ENCODE measurements at places on chromosomes 1 and 21.

- no peak for DNase-seq
These were observed 1.2 kb upstream of the LRRC52 start for GRCh38 chr1:165542647-165543046.

DNA sequence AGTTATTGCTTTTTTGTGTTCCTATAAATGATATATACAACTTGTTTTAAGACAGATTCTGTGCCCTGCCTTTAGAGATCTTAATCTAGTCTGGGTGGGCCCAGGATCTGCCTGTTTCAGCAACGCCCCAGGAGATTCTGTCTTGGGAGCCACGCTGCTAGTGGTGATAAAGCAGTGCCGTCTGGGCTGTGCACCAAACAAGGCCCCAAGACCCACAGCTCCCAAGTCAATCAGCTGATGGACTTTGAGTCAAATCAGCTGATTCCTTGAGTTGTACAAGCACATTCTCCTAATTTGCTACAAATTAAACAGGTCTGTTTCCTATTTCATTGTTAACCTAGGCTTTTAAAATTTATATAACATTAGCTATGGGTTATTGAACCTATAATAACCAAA, 15.7 kb upstream of the SLC44A3 start:
- DNase-seq = no peak

- DNase-seq = peak; percentile 70
These were observed at the start of gene TAGLN2 for GRCh38 chr1:159924791-159925718. TSS of gene TAGLN2 (minus strand) at chr1:159925507. CDS start at chr1:159920509, 4,998 bp downstream.

GRCh38 chr1:225828706-225829345, 18.9 kb downstream of the EPHX1 start:
- no peak for DNase-seq

DNA sequence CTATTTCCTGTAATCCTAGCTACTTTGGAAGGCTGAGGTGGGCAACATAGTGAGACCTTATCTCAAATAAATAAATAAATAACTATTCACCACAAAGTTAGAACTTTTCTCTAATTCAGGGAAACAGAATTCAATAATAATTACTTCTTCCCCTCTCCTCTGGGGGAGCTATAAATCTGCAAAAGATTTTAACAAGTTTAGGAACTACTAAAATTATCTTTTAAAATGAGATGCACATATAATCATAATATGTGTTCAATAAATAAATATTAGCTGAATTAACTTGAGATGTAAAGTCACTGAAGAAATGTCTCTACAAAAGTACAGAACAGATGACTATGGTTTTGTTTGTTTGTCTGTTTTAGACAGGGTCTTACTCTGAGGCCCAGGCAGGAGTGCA, 14.1 kb downstream of the WDR47 start:
- DNase-seq = no peak

- no peak for DNase-seq
These were observed 30.1 kb upstream of the RUNX1 start for GRCh38 chr21:35079181-35079580.

DNA sequence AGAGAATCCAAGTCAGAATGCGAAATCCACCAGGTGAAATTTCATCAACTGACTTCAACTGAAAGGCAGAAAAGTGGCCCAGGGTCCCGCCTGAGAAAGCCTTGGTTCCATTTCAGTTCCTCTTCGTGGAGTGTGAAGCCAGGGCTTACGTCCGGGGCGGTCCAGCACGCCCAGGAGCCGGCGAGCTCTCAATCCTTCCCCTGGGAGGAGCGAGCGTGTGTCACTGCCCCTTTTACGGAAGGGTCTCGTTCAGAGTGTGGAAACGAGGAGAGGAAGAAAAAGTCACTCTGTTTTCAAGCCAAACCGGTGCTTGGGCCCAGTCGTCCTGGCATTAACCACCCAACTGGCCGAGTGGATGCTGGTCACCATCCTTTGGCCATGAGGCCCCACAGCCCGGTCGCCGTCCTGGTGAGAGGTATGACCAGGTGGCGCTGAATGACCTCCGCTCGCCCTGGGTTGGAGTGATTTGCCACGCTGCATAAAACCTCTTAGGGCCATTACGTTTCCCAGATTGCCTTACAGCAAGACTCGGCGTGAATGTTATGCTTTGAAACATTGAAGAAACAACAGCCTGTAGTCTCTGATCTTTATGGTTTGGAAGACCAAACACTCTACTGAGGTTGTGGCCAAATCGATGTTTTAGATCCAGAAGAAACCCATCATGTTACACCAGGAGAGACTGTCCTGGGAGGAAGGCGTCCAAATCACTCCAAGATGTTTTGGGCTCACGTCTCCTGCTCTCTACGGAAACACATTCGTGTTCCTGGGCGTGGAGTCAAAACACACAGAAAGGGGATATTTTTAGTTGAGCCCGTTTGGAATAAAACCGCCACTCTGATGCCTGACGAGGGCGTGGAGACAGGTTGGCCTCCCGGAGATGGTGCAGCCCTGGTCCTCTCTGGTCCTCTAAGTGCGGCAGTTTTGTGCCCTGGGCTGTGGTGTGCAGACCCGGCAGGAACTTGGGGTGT, 93.6 kb upstream of the ACTRT2 start:
- no peak for DNase-seq

DNA sequence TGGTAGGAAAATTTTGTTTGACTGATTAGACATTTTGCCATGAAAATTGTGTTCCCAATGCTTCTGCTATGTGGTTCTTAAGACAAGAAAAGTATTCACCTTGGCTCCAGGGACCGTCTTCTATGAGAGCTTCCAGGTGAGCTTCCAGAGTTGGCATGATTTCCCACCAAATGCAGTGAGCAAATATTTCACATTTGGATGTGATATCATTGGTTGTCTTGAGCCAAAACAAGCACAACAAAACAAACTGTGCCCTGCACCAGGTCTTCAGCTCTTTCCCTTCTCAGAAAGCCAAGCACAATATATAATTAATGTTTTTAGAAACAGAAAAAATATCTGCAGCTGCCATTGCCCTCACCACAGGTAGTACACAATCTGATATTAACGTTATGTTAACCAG, 1009.0 kb downstream of the PLA2G4A start:
- no peak for DNase-seq

DNA sequence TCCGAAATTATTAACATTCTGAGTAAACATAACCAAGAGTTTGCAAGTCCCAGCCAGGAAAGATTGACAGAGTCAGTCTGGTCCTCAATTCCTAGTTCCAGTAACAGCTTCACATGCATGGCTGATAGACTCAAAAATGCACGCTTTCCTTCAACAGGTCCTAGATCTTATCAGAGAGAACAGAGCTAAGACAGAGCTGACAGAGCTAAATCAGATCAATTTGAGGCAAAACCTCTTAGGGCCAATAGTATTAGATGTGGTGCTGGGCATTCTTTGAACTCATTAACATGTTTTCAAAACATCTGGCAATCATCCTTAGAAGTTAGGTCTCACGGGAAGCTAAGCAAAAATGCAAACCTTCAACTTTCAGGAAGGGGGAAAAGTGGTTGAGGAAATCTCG, 114.0 kb downstream of the GREM2 start:
- no peak for DNase-seq

DNA sequence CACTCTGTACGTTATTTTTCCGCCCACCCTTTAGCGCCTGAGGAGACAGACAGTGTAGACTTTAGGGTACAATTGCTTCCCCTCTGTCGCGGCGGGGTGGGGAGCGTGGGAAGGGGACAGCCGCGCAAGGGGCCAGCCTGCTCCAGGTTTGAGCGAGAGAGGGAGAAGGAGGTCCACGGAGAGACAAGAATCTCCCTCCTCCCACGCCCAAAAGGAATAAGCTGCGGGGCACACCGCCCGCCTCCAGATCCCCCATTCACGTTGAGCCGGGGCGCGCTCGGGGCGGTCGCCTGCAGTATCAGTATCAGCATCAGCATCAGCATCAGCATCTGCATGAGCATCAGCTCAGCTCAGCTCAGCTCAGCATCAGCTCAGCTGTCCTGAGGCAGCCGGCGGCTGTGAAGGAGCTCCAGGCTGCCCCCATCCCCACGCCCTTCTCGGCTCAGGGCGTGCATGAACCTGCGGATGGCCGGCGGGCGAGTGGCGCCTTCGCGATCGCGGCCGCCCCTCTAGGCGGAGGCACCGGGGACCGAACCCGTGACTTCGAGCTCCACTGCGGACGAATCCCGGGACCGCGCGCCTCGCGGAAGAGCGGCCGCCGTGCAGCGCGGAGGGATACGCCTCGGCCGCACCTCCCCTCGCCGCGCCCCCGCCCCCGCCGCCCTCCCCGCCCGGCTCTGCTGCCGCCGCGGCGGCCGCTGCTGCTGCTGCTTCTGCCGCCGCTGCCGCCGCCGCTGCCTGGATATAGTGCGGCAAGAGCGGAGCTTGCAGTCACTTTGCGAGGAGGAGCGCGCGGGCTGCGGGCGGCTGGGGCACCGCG, at the start of gene NCAM2:
NCAM2 (plus strand) TSS at position 774 of the 820 bp plus-strand sequence.
- DNase-seq = no peak

- DNase-seq = no peak
These were observed 269.0 kb upstream of the C1orf87 start for GRCh38 chr1:60342569-60342968.

DNA sequence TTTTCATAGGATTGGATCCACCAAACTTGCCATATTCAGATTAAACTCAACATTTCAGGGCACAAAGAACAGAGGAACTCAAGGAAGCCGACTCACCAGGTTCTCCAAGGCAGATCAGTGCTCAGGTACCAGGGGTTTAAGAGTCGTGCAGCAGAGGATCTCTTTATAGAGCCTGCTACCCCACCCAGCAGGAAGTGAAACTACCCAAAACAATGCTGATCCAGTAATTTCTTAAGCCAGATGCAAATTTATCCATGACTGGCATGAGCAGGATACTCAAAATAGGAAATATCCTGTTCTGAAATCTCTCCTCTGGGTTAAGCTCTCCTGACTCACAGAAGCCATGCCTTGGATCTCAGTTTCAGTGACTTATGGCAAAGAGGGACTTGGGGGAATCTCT, at the start of gene SPRR2A:
SPRR2A (minus strand) TSS at position 138 of the 400 bp plus-strand sequence. CDS start 777 bp downstream, outside the sequence.
- DNase-seq = no peak

DNA sequence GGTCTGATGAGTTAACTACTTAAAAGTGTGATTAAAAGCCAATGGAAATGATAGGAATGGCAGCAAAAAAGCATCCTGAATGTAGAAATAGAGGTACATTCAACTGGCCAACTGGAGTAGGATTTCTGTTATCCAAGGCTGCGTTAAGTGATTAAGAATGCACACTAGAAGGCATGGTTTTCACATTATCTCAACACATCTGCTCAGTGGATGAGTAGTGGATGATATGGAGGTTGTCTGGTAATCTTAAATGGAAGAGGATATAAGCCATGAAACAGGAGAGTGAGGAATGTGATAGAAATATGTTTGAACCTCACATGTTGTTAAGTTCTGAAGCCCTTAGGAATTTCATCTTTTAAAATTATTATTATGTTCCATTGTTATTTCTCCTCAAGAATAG, 839.9 kb downstream of the USP25 start:
- no peak for DNase-seq

GRCh38 chr21:45841033-45841432, 140.5 kb upstream of the COL6A1 start:
- DNase-seq = no peak

DNA sequence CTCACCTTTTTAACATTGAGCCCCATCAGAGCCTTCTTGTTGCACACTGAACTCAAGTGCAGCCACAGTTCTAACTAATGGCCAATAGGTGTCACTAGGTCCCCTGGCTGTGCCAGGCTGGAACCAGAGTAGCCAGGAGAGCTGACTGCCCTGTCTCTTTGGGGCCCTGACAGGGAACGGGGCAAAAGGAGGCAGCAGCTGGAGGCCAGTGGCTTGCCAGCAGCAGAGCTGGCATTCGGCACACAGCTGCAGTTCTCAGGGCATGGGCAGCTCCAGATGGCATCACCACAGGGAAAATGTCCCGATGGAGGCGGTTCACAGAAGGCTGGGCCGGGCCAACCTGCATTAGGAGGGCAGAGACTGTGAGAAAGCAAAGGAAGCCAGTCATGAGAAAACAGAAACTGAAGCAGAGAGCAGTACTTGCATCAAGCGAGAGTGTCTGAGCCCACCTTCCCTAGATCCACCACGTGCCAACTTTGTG, 188.6 kb downstream of the FCRL5 start:
- DNase-seq = no peak

DNA sequence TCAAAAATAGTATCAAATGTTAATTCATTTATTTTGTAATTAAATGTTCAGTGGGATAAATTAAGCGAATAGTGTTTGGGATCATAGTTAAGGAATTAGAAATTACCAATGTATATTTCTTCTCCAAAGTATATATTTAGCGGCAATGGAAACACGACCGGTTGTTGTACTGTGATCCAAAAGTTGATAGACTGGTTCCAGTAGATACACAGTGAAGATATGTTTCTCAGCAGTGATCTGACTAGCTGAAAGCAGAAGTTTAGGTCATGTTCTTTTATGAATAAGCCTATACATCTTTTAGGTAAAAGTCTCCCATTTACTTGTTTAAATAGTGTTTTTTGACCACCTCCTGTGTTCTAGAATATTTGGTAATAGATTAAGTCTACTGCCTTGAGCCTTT, 8.8 kb downstream of the USP16 start:
- no peak for DNase-seq

- no peak for DNase-seq
These were observed 300.3 kb downstream of the CAMTA1 start for GRCh38 chr1:7085521-7085920.

- no peak for DNase-seq
These were observed 53.5 kb upstream of the DUSP10 start for GRCh38 chr1:221795380-221795779.

DNA sequence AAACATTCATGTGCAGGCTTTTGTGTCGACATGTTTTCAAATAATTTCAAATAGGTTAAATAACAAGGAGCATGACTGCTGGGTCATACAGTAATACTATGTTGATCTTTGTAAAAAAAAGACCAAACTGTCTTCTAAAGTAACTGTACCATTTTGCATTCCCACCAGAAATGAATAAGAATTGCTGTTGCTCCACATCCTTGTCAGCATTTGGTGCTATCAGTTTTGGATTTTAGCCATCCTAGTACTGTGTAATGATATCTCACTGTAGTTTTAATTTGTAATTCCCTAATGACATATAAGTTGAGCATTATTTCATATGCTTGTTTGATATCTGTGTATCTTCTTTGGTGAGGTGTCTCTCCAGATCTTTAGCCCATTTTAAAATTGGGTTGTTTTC, 11.6 kb downstream of the UROD start:
- no peak for DNase-seq

- no peak for DNase-seq
These were observed 75.2 kb downstream of the PAX7 start for GRCh38 chr1:18705811-18706210.

DNA sequence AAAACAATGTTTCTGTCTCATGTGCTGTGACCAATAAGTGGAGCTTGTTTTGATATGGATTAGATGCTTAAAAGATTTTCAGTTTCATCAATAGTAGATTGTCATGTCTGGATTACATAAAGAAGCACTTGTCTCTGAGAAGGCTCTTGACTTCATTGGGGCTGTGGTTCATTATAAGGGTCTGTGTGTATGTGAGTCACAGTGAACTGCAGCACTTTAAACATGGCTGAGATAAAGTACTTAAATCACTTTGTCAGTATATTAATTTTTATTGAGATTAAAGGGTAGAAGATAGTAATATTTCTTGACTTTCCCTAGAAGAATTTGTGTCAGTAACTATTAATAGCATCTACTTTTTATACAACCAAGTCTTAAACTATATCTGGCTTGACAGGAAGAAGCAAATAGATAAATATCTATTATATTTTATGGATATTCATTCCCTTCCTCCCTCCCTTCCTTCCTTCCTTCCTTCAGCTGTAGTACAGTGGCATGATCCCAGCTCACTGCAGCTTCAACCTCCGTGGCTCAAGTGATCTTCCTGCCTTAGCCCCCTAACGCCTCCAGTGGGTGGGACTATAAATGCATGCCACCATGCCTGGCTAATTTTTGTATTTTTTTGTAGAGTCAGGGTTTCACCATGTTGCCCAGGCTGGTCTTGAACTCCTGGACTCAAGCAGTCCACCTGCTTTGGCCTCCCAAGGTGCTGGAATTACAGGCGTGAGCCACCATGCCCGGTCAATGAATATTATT, 48.8 kb downstream of the ZFYVE9 start:
- DNase-seq = no peak
